ENCODE measurements at places on chromosomes 2 and 18. TPM values are rescaled to one million over a fixed set of nuclear protein-coding genes. Genes with fewer than 3 reads are reported as not detected.

The C18orf63 gene
- not detected for total RNA-seq

The POTEI gene
- total RNA-seq, result not detected

The DCC gene
- not detected for total RNA-seq

The RTKN gene
- total RNA-seq, result 4.6 TPM

The NT5C1B gene
- not detected for total RNA-seq

The FBLN7 gene
- total RNA-seq, result 25.4 TPM

The COL4A4 gene
- total RNA-seq, result not detected

The MAP2 gene
- 0.33 TPM for total RNA-seq

All from activated naive CD4-positive, alpha-beta T cell treated with anti-CD3 and anti-CD28 coated beads, Interleukin-2, amount 50 U/mL, for 72 hours (primary cell).